ENCODE measurements at places on chromosomes 1 and 21.

DNA sequence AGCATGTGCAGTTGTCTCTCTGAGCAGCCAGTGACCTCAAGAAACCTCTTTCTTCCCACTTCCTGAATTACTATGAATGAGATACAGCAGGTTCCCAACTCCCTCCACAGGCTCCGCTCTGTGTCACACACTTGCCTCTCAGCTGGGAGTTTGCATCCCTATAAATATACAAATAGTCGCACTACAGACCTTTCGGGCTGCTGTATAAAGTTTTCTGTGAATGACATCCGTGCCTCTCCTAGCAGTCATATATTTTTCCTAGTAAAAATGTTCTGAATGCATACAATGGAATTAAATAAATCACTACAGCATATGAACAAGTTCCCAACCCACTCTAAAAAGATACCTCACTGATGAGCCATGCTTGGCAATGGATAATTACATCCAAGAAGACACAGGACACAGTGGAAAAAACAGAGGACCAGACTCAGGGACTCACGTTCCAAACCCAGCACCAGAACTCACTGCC, 66.8 kb downstream of the CAPZB start:
- DNase-seq = no peak

- no peak for DNase-seq
Measured at GRCh38 chr1:17437580-17438317, 1.7 kb downstream of the RCC2 start.

DNA sequence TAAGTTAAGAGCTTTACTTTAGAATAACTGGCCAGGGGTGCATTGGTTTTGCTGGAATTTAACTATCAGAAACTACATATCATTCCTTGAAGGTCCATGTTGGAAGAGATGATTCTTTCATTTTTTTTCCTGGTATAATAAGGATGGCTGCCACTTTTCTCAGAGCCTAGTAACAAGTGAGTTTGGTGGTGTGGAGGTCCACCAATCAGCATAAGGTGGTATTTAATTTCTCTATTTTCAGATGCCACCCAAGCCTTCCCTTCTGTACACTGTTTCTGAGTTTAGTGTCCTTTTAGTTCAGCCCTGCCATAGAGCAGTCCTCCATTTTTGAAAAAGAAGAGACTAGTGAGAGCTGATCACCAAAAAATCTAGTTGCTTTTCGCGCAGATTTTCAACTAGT, 386.3 kb downstream of the USP25 start:
- no peak for DNase-seq

GRCh38 chr1:78171736-78172590, 126.2 kb downstream of the GIPC2 start:
- peak; percentile 23 for DNase-seq

DNA sequence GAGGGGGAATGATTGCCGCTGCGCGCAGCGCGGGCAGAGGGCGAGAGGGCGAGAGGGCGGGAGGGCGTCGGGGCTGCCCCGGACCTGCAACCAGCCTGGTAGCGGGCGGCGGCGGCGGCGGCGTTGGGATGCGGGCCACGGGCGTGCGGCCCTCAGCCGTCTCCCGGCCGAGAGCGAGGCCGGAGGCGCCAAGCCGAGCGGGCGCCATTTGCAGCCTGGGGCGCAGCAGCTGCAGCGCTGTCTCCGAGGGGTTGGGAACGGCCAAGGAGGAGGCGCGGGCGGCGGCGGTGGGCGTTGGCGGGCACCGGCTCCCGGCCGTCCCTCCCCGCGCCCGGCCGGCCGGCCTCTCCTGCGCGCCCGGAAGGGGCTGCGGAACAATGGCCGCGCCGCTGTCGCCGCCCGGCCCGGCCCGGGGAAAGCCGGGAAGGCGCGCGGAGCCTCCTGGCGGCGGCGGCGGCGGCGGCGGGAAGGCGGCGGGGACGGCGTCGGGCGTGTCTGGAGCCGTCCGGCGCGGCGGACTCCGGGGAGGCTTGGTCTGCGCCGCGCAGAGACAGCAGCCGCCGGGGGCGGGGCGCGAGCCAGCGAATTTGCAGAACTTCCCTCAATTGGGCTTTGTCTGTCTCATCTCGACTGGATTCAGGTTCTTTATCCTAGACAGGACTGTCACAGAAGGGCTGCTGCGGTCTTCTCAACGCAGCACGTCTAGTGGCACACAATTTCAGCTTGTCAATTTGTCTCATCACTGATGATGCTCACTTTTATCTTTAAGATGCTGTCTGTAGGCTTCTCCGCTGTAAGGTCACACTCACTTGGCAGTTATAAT, 35.7 kb downstream of the ZBTB8B start:
- DNase-seq = no peak

- no peak for DNase-seq
Measured at GRCh38 chr21:42533306-42533962, 19.8 kb downstream of the SLC37A1 start.

DNA sequence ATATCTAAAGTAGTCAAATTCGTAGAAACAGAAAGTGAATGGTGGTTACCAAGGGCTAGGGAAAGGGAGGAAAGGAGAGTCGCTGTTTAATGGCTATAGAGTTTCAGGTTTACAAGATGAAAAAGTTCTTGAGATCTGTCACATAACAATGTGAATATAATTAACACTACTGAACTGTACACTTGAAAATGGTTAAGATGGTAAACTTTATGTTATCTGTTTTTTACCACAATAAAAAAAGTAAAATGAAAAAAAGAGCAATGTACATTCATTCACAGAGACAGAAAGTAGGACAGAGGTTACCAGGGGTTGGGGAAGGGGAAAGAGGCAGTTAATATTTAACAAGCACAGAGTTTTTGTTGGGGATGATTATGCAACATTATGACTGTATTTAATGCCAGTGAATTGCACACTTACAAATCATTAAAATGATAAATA, 53.3 kb upstream of the SEC16B start:
- DNase-seq = no peak

DNA sequence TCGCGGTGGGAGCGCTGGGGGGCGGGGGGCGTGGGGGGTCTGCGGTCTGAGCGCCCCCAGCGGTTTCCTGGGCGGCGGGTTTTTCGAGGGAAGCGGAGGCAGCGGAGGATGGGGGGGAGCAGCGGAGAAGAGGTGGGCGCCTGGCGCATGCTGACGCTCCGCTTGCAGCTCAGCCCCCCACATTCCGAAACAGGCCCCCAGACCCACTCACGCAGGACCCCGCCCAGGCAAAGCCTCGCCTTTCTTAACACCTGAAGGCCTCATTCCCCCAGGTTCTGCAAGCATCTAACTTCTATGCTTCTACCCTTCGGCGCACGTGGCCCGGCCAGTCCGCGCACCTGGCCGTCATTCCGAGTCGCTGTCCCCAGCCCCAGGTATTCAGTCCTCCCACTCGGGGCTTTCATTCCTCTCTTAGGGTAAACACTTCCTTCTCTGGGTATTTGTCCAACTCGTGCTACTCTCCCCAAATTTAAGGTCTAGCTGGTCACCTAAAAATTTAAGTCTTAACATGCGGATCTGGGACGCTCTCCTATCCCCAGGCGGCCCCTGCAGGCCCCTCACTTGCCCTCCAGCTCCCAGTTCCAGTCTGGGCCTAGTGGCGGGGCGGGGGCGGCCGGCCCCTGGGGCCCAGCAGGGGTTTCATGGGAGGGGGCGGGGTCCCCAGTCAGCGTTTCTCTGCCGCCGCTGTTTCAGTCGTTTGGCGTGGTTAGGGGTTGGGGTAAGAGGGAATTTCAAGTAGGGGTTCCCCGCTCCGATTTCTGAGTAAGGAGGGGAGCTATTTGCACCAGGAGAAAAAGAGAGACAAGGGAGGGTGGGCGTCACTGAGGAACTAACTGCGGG, 2.8 kb upstream of the ZBTB7B start:
- no peak for DNase-seq

- no peak for DNase-seq
Measured at GRCh38 chr1:77796695-77797405, 17.4 kb downstream of the MIGA1 start.

- DNase-seq = no peak
Measured at GRCh38 chr1:3640121-3640837, 9.6 kb downstream of the WRAP73 start.

DNA sequence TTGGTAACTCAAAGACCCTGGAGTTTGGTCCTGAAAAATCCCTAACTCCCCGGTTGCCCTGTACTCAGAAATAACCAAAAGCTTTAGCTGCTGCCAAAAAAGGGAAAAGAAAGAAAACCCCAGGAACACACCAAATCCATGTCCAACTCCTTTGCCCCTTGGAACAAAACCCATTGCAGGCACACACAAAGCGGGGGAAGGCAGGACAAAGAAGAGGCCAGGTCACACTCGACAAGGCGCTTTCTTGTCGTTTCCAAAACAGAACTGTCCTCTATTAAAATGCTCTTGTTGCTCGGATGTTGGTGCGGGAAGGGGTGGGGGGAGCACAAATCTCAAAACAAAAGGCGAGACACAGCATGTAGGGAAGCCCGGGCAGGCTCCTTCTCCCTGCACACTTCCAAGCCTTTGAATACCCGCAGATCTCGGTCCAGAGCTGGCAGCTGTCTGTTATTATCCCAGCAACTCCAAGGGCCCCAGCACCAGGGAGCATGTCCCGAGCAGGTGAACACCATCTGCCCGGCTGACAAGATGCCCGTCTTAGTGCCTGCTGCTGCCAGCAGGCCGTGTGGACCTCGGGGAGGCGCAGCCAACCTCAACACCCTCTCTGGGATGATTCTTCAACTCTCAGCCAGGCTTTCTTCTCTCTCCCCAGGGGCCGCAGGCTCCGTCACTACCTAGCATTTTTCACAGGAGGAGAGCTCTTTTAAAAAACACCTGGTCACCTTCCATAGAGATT, 96.4 kb downstream of the SSBP3 start:
- DNase-seq = no peak

DNA sequence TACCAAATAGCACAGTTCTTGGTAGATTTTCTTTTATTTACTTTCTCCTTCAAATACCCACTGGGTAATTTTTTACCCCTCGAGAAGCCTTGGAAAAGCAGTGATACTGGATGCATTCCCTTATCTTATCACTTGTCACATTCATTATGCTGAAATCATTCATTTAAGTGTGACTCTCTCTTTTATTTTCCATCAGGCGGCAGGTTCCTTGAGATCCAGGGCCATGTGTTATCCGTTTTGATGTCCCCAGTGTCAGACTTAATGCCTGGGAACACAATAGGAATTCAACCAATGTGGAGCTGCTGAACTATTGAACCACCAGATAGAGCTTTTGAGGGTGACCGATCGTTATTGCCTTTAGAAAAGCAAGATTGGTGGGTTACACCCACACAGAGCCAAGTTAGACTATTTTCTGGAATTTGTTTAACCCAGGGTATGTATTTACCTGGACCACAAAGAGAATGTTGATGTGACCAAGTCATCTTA, 51.5 kb upstream of the ATP5PO start:
- DNase-seq = no peak

DNA sequence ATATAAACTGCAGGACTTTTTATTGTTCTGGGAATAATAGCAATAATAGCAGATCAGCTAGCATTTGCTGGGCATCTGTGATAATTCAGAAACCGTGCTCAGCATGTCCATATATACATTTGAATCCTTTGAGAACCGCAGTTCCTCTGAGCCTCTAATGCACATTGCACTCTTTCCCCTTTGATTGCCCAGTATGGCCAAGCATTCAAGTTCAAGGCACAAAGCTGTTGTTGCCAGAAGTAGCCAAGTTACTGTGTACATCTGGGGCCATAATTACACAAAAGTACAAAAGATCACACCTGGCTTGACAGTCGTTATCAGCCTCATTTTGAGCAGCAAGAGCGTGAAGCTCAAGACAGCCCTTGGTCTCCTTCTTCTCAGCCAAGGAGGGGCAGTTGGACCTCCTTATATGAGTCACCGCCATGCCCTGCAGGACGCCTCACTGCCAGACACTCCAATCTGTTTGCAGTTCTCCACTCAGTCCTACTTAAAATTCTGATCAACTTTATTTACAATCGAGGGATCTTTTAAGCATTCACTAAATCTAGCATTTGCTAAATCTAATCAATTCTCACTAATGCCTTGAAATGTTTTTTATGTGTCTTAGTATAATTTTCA, 216.0 kb downstream of the SLC35F3 start:
- no peak for DNase-seq
